H54 (cell line): ENCODE measurements at places on chromosomes 12 and 14.

DNA sequence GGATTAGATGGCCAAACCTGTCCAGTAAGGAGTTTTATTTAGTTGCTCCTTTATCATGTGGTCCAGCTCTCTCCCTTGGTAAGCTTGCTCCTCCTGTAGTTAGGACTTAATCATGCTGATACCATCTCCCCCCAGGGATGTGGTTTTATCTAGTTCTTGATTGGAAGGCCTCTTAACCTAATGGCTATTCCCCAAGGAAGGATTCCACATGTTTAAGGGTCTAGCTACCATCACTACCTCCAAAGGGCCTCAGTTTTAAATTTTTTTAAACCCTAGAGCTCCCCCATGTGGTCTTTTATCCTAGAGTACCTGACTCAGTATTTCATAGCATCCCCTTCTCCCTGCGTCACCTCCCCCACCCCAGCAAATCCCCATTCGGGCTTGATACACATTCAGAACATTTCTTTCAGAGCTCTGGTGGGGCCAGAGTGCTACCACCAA is 22.5 kb downstream of the MAP3K12 start:
- no peak for DNase-seq

- no peak for DNase-seq
Observed at GRCh38 chr14:72567226-72567625, 326.7 kb downstream of the DPF3 start.

DNA sequence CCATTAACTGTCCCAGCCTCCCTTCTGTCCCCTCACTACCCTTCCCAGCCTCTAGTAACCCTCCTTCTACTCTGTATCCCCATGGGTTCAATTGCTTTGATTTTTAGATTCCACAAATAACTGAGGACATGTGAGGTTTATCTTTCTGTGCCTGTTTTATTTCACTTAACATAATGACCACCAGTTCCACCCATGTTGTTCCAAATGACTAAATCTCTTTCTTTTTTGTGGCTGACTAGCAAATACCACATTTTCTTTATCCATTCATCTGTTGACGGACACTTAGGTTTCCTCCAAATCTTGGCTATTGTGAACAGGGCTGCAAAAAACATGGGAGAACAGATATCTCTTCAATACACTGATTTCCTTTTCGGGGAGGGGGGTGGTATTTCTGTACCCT is 65.7 kb downstream of the PRKD1 start:
- no peak for DNase-seq

DNA sequence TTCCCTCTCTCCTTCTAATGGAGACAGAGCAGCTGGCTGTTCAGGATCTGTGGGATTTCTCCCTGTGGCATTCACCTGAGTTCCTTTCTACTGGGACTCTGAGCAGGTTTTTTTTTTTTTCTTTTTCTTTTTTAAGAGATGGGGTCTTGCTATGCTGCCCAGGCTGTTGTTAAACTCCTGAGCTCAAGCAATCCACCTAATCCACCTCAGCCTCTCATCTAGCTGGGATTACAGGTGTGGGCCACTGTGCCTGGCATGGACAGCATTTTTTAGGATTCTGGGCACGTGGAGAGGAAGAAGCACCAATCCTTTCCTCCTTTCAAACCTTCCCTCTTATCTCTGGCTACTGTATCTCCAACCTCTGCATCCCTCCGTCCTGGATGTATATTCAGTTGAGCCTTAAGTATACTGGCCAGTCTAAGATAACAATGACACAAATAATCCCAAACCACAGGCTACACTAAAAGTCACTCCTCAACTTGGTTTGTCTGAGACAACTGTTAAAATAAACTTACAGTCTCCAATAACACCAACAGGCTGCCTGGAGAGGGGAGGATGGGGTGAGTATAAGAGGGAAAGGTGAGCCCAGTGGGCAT is 16.4 kb upstream of the CELA1 start:
- no peak for DNase-seq

- no peak for DNase-seq
Observed at GRCh38 chr14:81471062-81471461, 62.6 kb downstream of the SEL1L start.

DNA sequence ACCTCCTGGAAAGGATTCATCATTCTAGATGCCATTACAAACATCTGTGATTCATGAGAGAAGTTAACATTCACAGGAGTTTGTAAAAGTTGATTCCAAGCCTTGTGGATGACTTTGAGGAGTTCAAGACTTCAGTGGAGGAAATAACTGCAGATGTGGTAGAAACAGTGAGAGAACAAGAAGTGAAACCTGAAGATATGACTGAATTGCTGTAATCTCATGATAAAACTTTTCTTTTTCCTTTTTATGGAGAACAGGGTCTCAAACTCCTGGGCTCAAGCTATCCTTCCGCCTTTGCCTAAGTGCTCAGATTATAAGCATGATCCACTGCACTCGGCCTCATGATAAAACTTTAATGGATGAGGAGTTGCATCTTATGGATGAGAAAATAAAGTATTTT is 64.5 kb upstream of the GTF2A1 start:
- DNase-seq, result no peak

DNA sequence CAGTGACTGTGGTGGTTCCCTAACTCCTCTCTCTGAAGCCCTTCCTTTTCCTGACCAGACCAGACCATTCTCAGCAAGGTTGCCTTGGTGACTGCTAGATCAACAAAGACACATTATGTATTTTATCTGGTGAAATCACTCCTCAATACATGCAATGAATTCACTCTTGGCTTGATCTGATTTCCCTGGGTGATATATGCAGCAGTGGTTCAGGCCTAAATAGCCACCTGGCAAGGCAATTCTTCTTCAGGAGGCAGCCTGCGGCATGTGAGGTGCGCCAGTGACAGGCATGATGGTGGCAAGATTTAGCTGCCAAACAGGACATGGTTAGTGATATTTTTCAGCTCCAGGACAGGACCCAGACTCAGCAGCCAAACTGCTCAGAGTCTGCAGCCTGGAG is 350.3 kb upstream of the CCDC196 start:
- DNase-seq, result no peak

GRCh38 chr12:112097641-112098040 is 10.9 kb downstream of the NAA25 start:
- DNase-seq, result no peak

- DNase-seq, result no peak
Observed at GRCh38 chr12:39297891-39298290, 145.0 kb downstream of the KIF21A start.

DNA sequence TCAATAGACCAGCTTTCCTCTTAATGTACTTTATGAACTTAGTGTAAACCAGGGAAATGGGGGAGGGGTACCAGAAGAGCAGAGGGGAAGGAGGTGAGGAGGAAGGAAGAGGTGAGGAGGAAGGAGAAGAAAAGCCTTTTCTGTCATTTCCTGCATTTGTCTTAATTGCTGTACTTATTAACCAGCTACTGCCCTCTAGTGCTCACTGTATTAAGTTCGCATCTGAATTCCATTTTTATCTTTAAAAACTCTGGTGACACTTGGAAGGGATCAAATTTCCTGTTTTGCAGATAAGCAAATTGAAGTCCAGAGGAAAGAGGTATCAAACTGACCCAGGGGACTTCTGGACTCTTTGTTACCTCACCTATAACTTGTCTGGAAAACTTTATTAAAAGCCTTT is 22.2 kb downstream of the MANSC1 start:
- peak; percentile 33 for DNase-seq

- peak; percentile 50 for DNase-seq
Observed at GRCh38 chr12:50224026-50224692, 57.0 kb upstream of the CERS5 start.

DNA sequence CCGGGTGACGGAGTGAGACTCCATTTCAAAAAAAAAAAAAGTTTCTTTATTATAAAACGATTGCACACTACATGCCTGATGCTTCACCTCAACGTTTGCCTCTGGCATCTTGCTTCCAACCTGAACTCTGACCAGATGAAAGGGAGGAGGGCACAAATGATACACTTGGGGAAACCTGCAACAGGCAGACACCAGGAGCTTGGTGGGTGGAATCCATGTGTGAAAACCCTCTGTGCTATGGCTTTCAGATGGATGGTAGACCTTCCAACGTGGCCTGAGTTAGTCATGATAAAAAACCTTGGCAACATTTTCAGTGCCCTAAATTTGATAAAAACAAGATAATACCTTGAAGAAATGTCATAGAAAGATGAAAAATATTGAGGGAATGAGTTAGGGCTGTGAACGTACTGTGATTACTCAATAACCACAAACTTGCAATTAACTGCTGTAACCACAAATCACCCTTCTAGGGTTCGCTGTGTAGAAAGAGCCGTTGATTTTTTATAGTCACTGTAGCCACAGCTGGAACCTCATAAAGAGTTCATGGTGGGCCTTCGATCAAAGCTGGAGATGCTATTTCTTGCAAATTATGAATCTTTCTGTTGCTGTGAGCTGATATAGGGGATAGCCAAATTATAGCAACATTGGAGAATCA is 26.1 kb upstream of the GZMB start:
- DNase-seq, result no peak

- no peak for DNase-seq
Observed at GRCh38 chr12:95216711-95217376, 423 bp downstream of the FGD6 start.

GRCh38 chr12:67794161-67794560 is 145.6 kb downstream of the DYRK2 start:
- DNase-seq, result no peak

GRCh38 chr14:95025941-95026340 is 131.4 kb downstream of the DICER1 start:
- DNase-seq, result no peak

GRCh38 chr12:116628989-116629388 is 69.8 kb downstream of the MAP1LC3B2 start:
- no peak for DNase-seq

- DNase-seq, result no peak
Observed at GRCh38 chr14:80663541-80663940, 278.0 kb downstream of the CEP128 start.

- no peak for DNase-seq
Observed at GRCh38 chr14:57686304-57686703, 179.6 kb downstream of the SLC35F4 start.

DNA sequence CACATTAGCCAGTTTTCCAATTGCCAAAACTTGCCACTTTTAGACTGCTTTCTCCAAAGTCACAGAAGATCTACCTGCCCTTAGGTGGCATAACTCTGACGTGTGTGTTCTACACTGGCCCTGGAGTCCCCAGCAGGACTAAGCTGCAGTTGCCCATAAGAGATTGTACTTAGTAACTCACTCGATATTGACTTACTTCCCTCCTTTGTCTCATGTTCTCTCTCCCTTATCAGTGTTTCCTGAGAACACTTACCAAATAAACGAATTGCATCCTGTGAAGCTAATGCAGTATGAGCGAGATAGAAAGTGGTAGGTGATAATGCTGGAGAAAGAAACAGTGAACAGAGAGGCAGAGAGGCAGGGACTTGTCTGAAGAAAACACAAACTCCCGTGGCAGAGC is 117.2 kb downstream of the NUAK1 start:
- DNase-seq, result no peak

GRCh38 chr12:76763746-76764675 is at the start of gene ZDHHC17:
ZDHHC17 (plus strand) TSS chr12:76764115; CDS start chr12:76764237, 122 bp downstream.
- peak; percentile 84 for DNase-seq

GRCh38 chr12:4431436-4431835 is 14.2 kb downstream of the FGF6 start:
- no peak for DNase-seq
